ENCODE measurements at places on chromosomes 2 and 18.

- DNase-seq, result no peak
Observed at GRCh38 chr2:236552581-236553363, 16.9 kb upstream of the ACKR3 start.

- no peak for DNase-seq
Observed at GRCh38 chr2:253202-253638, 10.6 kb downstream of the SH3YL1 start.

- DNase-seq, result no peak
Observed at GRCh38 chr2:102753563-102754159, 8.2 kb upstream of the TMEM182 start.

DNA sequence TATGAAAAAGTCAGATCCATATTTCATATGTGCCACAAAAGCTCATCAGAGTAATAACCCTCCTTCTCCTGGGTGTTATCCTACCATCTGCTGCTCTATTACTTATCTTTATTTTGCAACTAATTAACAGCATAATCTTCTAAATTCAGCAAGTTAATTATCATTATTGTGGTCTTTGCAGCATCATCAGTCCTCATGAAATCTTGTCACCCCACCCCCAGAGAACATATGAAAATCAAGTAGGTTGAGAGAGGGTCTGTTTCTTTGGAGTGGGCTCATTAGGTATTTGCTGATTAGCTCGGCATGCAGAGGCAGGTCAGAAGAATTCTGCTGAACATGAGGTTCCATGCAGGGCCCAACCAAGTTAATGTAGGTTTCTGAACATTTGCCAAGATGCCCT lies 64.8 kb downstream of the ATF2 start:
- DNase-seq, result no peak

GRCh38 chr2:66456183-66457041 lies 21.5 kb downstream of the MEIS1 start:
- DNase-seq, result no peak

DNA sequence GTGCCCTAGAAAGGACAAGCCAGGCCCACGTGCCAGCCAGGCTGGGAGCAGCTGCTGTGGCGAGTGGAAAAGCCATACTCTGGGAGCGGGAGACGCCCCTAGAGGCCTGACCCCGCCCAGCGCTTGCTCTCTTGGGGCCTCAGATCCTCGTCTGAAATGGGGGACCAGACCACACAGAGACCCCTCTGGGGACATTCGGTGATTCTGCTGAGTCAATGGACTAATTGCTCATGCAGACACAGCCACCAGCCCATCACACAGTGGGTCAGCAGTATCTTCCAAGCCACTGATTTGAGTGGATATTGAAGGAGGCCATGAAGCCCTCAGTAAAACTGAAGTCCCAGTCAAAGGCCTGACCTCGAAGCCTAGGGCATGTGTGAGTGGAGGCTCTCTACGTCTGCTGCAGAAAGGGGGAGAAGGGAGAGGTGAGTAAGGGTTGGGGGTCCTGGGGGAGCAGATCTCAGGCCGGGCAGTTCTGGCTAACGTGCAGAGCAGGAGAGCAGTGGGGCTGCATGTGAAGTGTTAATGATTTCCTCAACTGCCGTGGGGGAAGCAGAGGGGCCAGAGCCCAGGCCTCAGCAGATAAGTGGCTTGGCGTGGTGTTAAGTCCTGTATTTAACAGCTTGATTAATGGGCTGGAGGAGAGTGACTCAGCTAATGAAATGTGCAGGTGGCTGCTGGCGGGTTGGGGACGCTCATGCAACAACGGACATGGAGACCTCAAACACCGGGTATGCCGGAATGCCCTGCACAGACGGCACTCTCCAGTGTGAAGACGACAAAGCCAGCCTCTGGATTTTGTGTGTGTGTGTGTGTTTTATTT lies 104.4 kb upstream of the TWIST2 start:
- no peak for DNase-seq

DNA sequence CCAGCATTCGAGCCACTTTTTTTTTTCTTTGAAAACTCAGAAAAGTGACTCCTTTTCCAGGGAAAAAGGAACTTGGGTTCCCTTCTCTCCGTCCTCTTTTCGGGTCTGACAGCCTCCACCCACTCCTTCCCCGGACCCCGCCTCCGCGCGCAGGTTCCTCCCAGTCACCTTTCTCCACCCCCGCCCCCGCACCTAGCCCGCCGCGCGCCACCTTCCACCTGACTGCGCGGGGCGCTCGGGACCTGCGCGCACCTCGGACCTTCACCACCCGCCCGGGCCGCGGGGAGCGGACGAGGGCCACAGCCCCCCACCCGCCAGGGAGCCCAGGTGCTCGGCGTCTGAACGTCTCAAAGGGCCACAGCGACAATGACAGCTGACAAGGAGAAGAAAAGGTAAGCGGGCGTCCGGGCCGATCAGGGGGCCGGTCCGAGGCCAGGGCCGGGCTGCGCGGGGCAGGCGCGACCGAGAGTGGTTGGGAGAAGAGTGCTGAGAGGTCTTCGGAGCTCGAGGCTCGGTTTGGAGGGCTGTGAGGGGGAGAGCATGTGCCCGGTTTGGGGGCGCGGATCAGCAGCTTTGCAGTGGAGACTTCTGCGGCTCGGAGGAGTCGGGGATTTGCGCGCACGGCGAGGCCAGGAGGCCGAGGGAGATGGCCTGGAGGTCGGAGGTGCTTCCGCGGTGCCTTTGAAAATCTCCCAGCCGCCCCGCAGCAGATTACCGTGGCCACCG lies 502 bp downstream of the EPAS1 start:
- peak; percentile 44 for DNase-seq

GRCh38 chr2:73859721-73860586 lies 31.2 kb downstream of the STAMBP start:
- peak; percentile 15 for DNase-seq

- no peak for DNase-seq
Observed at GRCh38 chr2:167706800-167707199, 540.6 kb downstream of the STK39 start.

DNA sequence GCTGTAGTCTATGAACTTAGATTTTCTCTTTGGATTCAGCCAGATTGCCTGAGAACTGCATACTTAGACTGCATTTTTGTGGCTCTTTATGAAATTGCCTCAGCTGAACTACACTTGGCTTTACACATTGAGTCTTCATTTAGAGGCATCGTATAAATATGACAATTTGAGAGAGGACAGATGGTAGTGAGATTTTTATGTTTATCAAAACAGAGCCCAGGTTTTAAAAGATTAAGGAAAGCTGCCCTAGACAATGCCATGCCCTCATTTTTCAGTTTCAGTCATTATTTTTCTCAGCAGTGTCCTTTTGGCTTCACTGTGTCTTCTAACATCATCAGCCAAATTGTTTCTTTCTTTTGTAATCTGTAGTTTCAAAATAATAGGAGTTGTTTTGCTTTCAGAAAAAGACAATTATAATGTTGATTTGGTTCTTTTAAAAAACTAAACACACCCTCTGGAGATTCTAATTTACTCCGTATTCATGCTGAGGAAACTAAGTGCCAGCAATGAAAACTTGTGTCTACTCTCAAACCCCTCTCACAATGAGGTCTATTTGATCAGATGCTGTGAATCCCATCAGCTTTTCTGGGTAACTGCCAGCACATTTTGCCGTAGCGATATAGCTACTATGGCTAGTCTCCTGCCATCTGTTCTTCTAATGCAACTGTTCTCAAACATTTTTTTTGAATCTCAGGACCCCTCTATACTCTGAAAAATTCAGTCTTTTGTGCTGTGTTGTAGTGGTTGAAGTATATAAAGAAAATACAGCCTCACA lies 46.2 kb downstream of the TWSG1 start:
- DNase-seq, result no peak

DNA sequence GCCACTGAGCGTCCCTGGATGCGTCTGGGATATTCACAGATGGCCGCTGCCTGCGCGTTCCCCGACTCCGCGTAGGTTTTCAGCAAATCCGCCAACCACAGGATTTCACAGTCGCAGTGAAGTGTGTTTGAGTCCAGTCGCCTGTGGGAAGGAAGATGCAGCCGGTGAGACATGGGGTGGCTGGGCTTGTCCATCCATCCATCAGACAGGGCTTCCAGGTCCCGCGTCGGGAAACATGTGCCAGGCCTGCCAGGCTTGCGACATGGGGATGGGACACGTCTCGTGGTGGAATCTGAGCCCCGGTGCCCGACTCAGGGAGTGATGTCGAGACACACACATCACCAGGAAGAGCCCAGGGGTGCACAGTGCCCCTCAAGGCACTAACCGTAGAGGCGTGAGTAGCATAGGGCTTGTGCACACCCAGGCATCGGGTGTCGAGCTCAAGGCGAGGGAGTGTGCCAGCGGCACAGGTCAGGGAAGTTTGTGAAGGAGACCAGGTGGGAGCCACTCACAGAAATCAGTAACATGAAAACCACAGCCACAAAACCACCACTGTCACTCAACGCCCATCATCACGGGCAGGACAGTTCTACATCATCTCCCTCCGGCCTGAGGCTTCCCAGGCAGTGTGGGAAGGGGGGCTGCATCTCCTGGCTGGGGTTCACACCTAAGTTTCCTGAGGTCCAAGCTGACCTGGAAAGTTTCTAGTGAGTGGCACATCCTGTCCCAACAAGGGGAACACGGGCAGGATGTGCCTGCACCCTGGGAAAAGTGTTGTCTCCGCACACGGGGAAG lies 63.9 kb downstream of the PXDN start:
- no peak for DNase-seq

DNA sequence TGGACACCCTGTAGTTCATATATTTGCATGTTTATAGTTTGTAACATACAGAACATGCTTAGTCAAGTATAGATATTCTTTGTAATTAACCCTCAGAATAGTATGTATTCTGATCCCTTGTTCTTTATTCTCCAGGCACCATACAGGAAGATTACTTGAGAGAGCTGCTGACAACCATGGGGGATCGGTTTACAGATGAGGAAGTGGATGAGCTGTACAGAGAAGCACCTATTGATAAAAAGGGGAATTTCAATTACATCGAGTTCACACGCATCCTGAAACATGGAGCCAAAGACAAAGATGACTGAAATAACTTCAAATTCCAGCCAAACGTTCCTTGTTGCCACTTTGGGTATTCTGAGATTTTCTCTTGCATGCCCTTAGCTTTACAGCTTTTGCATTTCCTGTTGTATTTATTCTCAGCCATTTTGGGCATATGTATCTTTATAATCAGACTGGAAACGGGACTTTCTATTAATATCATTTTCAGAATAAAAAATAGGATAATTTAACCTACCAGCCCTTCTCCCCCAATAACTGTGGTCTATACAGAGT lies 6.2 kb upstream of the MYL12B start:
- peak; percentile 8 for DNase-seq

GRCh38 chr2:220002251-220002650 lies 374.8 kb downstream of the SLC4A3 start:
- DNase-seq, result no peak

DNA sequence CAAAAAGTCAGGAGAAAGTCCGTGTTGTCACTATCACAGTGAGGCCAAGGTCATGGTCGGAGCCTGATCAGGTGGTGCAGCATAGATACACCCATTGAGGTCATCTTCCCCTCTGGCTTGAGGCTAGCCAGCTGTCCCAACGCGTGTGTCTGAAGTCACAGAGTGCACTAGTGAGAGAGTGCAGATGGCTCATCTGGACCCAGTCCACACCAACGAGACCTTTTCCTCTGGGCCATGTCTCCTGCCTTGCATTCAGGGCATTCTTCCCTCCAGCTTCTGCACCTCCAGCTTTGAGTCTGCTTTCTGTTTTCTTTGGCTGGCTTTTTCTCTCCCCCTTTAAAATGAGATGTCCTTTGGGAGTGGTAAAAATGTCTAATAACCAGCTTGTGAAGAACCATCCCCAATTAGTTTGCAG lies 146.9 kb downstream of the TDRD15 start:
- DNase-seq, result no peak

DNA sequence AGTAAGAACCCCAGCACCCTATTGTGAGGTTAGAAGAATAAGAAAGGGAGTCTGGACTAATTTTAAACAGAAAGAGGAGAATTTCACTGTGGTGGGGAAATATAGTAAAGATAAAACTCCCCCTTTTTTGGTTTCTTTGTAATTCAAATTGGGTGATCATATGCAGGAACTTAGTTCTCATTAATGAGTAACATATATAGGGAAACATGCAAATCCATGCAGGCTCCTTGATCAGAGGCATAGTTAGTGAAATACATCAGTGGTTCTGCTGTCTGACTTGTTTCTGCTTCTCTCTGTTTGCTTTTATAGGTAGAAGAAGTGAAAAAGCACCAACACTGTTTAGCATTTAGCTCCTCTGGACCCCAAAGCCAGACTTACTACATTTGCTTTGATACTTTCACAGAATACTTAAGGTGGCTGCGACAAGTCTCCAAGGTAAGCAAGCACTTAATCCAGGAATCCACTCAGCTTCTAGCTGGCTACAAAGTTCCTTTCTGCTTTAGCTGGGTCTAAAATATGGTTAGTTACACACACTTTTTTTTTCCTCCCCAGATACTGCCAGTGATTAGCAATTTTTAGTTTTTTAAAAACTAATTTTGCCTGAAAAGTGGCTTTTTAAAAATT lies 123.2 kb downstream of the PHLPP1 start:
- DNase-seq, result no peak

DNA sequence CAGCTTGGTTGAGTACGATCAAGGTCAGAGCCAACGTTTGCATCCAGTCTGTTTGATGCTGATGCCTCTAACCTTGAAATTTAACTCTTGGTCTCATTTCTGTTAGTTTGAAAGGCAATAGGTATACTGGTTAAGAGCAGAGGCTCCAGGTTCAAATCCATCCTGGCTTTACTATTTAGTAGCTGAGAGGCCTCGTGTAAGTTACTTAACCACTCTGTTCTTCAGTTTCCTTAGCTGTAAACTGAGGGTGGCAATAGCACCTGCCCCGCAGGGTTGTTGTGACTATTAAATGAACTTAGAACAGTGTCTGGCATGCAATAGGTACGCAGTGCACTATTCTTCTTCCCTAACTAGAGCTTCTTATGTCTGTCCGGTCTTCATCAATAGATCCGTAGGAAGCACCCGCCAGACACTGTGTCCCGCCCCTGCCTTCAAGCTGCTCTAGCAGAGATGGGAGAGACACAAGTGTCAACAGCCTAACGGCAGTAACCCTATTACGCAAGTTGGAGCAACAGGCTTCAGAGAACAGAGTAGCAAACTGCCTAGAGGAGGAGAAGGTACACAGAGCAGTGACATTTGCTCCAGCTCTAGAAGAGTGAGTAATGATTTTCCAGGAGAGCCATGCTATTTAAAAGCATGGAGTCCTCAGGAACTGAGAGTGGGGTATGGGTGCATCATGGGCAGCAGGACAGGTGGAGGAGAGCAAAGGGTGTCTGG lies 62.7 kb upstream of the ST3GAL5 start:
- DNase-seq, result no peak

DNA sequence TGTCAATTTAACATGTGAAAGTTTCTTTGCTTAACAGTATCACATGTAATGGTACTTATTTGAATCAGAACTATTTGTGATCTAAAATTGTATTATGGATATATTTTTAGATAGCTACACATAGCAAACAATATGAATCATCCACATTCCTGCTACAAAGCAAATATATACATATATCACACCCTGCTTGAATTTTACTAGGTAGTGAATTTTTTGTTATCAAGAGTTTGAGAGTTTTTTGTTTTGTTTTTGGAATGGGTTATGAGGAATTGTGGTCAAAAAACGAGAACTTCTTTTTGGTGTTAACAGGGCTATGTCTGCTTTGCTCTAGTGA lies 635.7 kb downstream of the NRXN1 start:
- no peak for DNase-seq

- no peak for DNase-seq
Observed at GRCh38 chr2:157587576-157587975, 41.1 kb downstream of the ACVR1C start.

GRCh38 chr2:181438261-181438660 lies 18.9 kb upstream of the ITGA4 start:
- no peak for DNase-seq
